ENCODE measurements at places on chromosomes 12 and 14.

- no peak for DNase-seq
Measured at GRCh38 chr14:96040828-96041371, 1.7 kb downstream of the C14orf132 start.

DNA sequence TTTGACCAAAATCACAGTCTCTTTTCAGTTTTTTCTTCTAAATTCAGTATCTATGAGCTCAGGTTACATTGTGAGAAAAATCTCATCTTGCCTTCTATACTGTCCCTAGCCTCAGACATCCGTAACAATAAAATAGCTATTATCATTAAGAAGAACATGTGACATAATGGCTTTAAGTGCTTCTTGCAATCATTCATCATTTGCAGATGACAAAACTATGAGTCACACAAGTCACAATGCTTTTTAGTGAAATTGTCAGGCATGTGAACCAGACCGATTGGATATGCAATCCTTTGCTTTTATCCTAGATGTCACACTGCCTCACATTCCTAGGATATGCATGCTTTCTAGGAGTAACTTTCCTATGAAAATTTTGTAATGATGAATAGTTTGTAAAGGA lies 313.1 kb downstream of the SLC6A15 start:
- peak; percentile 15 for DNase-seq

GRCh38 chr12:56243731-56244181 lies 13.9 kb downstream of the SLC39A5 start:
- no peak for DNase-seq

GRCh38 chr12:122244565-122245371 lies 18.9 kb upstream of the DIABLO start:
- DNase-seq = no peak

- peak; percentile 19 for DNase-seq
Measured at GRCh38 chr12:96359328-96359727, 40.9 kb downstream of the CDK17 start.

- no peak for DNase-seq
Measured at GRCh38 chr12:85489194-85489593, 209.2 kb downstream of the ALX1 start.

DNA sequence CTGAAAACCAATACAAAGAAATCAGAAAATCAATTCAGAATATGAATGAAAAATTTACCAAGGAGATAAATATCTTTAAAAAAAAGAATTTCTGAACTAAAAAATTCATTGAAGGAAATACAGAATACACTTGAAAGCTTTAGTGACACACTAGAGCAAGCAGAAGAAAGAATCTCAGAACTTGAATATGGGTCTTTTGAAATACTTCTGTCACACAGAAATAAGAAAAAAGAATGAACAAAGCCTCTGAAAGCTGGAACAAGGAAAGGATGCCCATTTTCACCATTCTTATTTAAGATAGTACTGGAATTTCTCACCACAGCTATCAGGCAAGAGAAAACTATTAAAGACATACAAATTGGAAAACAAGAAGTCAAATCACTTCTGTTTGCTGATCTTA lies 103.1 kb upstream of the NEDD1 start:
- no peak for DNase-seq

GRCh38 chr12:106019144-106019543 lies 119.6 kb downstream of the NUAK1 start:
- DNase-seq = no peak

DNA sequence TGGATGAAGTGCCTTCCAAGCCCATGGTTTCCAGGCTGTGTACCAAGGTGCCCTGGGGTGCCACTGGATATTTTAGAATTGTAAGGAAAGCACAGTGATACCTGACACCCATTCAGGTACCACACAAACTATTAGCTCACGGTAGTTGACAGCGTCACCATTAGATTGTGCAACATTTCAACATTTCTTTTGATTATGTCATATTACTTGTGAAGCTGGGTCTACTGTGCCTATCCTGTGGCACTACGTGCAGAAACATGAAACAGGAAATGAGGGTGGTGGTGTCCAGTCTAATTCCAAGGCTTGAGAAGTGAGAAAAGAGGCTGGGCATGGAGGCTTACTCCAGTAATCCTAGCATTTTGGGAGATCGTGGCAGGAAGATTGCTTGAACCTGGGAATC lies 75.5 kb upstream of the CPM start:
- DNase-seq = no peak

DNA sequence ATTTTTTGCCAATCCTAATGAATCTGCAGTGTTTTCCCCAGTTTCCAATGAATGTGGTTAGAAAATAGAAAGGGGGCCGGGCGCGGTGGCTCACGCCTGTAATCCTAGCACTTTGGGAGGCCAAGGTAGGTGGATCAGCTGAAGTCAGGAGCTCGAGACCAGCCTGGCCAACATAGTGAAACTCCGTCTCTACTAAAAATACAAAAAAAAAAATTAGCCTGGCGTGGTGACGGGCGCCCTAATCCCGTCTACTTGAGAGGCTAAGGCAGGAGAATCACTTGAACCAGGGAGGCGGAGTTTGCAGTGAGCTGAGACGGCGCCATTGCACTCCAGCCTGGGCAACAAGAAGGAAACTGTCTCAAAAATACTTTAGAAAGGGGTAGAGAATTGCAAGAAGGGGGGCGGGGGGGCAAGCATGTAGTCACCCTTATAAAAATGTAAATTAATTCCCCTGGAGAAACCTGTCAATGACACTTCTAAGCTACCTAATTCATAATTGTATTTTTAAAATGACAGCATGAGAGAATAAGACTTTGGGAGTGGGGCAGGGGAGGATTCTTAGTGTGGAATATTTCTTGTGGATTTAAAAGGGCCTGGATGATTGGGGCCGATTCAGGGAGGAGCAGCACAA lies 1.7 kb downstream of the KLHDC2 start:
- DNase-seq = no peak

DNA sequence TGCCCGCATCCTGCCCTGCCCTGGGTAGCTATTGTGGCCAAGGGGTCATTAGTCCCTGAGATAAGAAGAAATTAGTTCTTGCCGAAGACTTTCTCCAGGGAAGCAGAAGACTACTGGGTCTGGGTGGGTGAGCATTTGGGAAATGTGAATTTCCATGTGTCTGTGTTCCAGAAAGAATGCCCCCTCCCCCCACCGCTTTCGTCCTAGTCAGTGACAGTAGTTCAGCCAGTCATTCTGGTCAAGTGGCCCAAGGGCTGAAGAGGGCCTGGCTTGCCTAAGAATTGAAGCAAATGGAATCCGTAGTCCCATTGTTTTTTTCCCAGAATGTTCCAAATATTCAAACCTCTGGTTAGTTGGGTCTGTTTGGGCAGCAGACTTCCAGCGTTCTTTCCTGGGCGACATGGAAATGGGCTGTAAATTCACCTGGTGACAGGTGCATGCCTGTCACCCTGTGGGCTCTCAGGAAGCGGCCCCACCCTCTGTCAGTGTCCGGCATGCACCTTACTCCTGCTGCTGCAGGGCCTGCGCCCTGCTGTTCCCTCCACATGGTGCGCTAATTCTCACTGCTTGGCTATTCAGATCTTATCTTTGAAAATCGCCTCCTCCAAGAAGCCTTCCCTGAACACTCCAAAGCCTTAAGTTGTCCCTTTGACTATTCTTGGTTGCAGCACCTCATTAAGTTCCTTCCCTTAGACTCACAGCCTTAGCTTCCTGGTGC lies 1.4 kb upstream of the RFLNA start:
- no peak for DNase-seq

DNA sequence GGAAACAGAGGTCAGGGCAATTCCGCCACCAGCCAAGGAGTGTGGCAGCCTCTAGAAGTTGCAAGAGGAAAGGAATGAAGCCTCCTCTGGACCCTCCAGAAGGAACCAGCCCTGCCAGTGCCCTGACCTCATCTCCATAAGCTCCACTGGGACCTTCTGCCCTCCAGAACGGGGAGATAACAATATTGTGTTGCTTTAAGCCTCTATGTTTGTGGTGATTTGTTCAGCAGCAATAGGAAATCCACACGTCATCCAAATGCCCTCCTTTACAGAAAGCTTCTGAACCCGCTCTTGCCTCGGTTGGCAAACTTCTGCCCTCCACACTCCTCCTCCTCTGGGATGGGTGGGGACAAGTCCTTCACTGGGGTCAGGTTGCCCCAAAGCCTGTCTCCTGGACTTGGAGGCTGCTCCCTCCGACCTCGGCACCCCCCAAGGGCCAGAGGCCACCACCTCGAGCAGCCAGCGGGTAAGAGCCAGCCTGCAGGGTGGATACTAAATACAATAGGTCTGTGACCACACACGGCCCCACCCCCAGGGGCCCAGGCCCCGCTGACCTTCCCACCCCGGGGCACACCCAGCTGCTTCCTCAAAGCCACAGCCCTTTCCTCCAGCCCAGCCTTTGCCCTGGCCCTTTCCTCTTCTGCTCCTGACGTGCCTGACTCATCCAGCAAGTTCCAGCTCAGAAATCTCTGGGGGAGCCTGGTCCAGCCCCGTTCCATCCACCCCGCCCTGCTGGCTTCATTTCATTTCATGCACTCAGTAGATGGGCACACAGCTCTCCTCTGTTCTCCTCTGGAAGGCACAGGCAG lies 58.7 kb upstream of the NCOR2 start:
- no peak for DNase-seq

- DNase-seq = no peak
Measured at GRCh38 chr12:18992336-18992735, 137.2 kb upstream of the PLEKHA5 start.

GRCh38 chr12:96045566-96045965 lies 10.2 kb upstream of the LTA4H start:
- DNase-seq = no peak

DNA sequence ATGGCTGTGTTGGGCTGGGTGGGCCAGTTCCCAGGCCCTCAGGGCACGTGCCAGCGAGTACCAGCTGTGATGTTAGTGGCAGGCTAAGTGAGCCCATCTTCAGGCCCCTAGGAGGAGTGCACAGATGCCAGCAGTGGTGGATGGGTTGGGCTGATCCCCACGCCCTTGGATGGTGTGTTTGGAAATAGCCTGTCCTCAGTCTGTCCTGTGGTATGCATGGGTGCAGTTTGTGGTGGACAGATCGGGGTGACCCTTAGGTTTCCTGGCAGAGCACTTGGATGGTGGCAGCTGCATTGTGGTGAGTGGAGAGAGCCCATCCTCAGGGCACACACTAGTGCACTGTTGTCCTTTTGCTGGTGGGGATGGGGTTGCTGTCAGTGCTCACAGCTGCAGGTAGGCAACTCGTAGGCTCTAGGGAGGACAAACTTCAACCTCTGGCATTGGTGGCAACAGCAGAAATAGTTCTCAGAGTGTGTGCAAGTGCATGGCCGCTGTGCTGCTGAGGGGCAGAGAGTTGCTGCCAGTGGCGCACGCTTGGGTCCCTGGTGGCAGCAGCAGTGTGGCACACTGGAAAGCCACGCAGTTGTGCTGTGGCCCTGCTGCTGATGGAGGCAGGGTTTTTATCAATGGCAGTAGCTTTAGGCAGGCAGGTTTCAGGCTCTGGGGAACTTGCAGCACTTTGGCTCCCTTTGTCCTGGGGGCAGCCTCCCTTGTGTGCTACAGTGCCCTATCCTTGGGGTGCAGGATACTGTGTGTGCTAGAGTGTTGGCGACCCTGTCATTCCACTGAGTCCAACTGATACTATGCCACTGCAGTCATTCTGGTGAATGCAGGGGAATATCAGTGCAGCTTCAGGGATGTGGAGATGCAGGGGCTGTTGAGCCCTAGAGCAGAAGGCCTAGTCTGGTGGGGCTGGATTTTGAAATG lies 65.5 kb downstream of the FBXO33 start:
- no peak for DNase-seq

- DNase-seq = no peak
Measured at GRCh38 chr12:19800884-19801283, 361.6 kb downstream of the AEBP2 start.

GRCh38 chr12:3730111-3730510 lies 22.8 kb downstream of the CRACR2A start:
- DNase-seq = no peak

DNA sequence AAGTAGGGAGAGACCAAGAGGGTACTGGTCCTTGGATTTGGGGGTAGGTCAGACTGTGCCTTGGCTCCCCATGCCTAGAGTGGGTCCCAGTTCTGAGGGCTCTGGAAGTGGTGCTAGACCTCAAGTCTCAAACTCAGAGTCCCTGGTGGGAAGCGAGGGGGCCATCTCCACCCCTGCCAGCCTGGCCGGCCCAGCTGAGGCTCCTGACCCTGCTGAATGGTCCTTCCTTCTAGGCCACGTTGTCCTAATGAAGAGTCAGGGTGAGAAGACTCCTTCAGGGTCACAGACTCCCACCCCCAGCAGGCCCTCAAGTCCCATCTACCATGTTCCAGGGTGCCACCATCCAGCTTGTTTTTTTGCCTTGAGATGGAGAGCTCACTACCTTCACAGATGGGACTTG lies 12.9 kb downstream of the SERPINA6 start:
- DNase-seq = peak; percentile 0

Data from HEK293T (cell line).